ENCODE measurements at places on chromosomes 7 and 10. TPM values are rescaled to one million over a fixed set of nuclear protein-coding genes. Genes with fewer than 3 reads are reported as not detected.

CTNNA3 gene
- total RNA-seq: 1.6 TPM

PRF1 gene
- total RNA-seq: 16.5 TPM

C10orf143 gene
- total RNA-seq: 5.5 TPM

ZNF488 gene
- not detected for total RNA-seq

STEAP1 gene
- not detected for total RNA-seq

TBXAS1 gene
- 20.9 TPM for total RNA-seq

OR9A2 gene
- total RNA-seq: not detected

ODAD2 gene
- 0.78 TPM for total RNA-seq

SMO gene
- total RNA-seq: not detected

GPR85 gene
- total RNA-seq: not detected

INPP5F gene
- total RNA-seq: 10.4 TPM

SPDYE11 gene
- total RNA-seq: not detected

CUZD1 gene
- total RNA-seq: 0.82 TPM

MYO3A gene
- not detected for total RNA-seq

GNAT3 gene
- not detected for total RNA-seq
